KBM-7 (cell line): ENCODE measurements at places on chromosomes 2 and 18.

DNA sequence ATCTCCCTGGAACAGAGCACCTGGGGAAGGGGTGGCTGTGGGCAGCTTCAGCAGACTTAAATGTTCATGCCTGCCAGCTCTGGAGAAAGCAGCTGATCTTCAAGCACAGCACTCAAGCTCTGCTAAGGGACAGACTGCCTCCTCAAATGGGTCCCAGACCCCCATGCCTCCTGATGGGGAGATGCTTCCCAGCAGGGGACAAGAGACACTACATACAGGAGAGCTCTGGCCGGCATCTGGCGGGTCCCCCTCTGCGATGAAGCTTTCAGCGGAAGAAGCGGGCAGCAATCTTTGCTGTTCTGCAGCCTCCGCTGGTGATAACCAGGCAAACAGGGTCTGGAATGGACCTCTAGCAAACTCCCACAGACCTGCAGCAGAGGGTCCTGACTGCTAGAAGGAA is 294.8 kb downstream of the RND3 start:
- no peak for DNase-seq

GRCh38 chr18:79434607-79435401 is 39.1 kb downstream of the NFATC1 start:
- DNase-seq: no peak

GRCh38 chr2:196985511-196986183 is 59.1 kb upstream of the PGAP1 start:
- DNase-seq: no peak

GRCh38 chr18:3541549-3542386 is 91.8 kb downstream of the TGIF1 start:
- no peak for DNase-seq

DNA sequence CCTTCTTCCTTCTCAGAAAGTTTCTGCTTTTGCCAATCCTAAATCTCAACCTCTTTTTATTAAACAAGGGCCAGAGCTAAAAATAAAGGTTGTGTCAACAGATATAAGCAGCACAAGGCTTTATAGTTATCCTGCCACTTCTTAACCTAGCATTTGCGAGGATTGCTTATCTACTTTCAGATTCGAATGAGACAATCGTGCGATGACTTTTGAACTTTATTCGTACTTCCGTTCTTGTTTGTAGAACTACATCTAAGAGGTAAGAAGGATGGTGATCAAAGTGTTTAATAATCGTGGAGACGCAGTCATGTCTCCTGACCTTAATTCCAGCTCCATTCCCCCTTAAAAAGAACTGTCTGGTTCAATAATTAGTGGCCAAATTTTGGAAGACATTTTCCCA is 578.6 kb downstream of the PIK3C3 start:
- DNase-seq: no peak

GRCh38 chr2:168089200-168089599 is 158.2 kb downstream of the STK39 start:
- no peak for DNase-seq

DNA sequence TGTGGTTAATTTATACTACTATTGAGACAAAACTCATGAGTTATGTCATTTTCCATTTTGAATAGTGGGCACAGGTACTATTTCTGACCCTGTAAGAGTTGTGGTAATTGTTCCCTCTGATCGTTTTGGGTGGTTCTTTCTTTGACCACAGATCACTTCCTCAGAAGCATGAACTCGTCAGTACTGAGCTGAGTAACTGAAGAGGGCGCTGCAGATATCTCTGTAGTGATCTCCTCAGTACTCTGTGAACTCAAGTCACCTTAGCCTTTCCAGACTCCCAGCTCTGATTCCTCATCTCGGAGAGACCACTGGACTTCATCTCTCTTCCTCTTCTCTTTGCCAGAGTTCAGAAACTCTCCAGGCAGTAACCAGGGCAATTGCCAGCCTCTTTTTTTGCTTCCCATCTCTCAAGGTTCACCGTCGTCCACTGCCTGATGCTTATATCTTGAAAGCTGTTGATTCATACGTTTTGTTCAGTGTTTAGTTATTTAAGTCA is 9.4 kb upstream of the IL1RL1 start:
- peak; percentile 81 for DNase-seq

DNA sequence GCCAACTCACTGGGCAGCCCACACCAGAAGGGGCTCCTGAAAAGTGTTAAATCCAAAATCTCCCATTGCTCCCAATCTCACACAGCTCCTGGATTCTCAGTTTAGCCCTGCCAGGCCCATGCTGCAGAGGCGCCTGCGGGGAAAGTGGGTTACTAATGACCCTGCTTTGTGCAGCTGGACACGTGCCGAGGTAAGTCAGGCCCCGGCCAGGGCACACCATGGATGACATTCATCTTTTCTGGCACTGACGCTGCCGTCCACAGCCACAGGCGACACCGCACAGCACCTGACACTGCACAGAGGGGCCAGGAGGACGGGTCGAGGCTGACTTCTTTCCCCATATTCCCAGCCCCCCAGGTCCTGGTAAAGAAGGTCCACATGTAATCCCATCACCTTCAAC is 193.5 kb downstream of the EIPR1 start:
- no peak for DNase-seq

GRCh38 chr2:109399066-109399465 is 214.7 kb downstream of the SEPTIN10 start:
- no peak for DNase-seq

DNA sequence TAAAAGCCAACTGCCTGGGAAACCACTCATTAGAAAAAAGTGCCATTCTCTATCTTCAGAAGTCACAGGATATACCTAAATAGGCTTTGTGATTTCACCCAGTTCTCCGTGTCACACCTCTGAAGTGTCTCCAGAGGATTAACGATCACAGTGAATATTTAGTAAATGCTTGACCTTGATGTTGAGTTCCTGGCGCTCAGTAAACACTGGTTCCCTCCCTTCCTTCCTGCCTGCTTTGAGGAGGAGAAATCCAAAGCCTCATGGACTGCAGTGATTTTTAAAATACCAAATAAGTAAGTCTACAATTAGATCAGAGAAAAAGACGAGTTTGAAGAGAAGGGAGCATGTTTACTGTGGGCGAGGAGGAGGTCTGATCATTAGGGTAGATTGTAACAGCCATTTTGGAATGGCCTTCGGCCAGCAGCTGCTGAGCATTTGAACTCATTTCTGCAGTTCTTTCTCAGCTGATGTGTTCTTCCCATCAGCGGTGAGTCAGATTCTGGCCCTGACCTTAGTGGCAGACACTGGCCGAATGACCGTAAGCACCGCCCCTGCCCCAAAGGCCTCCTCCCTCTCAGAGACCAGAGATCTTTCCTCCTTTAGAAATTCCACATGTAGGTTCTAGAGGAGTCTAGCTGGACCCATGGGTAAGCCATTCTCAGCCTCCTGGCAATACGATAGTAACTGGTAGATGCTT is 62.1 kb upstream of the SLC16A14 start:
- no peak for DNase-seq

GRCh38 chr2:27309651-27310050 is 1.4 kb upstream of the UCN start:
- DNase-seq: no peak

- peak; percentile 38 for DNase-seq
These were observed 67.5 kb downstream of the ZEB2 start for GRCh38 chr2:144452169-144452988.

GRCh38 chr18:77648411-77648810 is 398.8 kb downstream of the GALR1 start:
- no peak for DNase-seq

GRCh38 chr2:85741833-85742455 is 11.8 kb upstream of the ATOH8 start:
- DNase-seq: no peak

DNA sequence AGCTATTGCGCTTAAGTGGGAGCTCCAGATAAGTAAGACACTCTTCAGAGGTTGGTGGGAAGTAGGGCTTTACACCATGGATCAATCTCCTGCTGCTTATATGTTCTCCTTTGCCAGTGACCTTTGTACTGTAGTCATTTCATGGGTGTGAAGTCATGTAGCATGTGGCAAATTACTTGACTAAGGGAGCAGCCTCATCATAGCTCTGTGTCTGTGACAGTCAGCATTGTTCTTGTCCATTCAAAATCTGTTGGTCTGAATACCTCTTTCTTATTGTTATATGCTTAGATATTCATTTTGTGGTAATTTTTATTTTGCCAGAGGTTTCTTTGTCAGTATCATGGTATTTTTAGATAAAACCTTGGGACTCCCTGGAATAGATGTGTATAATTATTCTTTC is 18.2 kb downstream of the SLC4A1AP start:
- DNase-seq: no peak

GRCh38 chr18:33750366-33750765 is 172.3 kb downstream of the ASXL3 start:
- no peak for DNase-seq

- no peak for DNase-seq
These were observed 828.2 kb downstream of the RNF144A start for GRCh38 chr2:7745369-7745768.

DNA sequence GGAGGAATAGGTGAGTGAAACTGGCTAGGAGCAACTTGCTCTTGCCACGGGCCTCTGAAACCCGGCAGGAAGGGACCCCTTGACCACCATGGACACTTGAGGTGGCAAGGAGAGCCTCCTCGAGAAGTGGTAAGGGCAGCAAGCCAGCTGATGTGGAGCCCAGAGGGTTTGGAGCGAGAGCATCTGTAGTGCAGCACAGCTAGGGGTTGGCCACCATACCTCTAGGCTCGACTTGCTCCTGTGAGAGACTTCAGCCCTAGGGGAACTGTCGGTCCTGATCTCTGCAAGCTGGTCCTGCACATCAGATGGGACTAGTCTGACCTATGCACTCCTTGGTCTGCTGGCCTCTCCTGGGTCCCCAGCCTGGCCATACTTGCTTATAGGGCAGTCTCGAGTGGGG is 158.4 kb downstream of the CCDC178 start:
- DNase-seq: no peak

GRCh38 chr2:23055251-23055650 is 329.7 kb upstream of the KLHL29 start:
- DNase-seq: no peak

DNA sequence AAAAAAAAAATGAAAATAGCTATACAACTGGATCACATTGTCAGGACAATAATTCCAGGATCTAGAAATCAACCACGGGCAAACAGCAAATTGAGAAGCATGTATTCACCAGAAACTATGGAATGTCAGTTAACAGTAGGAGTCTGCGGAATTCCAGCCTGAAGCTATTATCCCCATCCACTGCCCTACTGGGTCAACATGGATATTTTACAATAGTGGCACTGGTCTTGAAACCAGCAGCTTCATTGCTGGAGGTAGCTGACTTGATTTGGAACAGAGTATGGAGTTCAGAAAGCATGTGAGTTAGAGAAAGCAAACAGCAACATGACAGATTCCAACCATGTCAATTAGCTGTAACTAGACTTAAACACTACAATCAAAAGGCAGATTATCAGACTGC is 55.7 kb upstream of the PDE1A start:
- DNase-seq: no peak

DNA sequence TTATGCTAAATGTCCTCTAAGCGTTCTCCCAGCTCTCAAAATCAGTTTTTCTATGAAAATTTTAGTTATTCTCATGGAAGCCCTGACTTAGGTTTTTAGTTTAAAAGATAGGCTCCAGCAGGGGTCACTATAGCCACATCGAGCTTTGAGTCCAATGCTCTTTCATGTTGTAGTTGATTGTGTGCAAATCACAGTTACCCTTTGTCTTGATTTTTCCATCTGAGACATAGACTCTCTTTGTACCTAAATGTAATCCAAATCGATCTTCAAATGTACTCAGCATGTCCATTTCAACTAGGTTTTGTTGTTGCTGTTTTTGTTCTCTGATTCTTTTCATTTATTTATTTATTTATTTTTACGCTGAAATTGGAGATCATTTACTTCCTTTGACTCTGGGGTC is 26.4 kb upstream of the MSTN start:
- peak; percentile 70 for DNase-seq

- no peak for DNase-seq
These were observed 114.8 kb downstream of the ACAA2 start for GRCh38 chr18:49698525-49699025.

DNA sequence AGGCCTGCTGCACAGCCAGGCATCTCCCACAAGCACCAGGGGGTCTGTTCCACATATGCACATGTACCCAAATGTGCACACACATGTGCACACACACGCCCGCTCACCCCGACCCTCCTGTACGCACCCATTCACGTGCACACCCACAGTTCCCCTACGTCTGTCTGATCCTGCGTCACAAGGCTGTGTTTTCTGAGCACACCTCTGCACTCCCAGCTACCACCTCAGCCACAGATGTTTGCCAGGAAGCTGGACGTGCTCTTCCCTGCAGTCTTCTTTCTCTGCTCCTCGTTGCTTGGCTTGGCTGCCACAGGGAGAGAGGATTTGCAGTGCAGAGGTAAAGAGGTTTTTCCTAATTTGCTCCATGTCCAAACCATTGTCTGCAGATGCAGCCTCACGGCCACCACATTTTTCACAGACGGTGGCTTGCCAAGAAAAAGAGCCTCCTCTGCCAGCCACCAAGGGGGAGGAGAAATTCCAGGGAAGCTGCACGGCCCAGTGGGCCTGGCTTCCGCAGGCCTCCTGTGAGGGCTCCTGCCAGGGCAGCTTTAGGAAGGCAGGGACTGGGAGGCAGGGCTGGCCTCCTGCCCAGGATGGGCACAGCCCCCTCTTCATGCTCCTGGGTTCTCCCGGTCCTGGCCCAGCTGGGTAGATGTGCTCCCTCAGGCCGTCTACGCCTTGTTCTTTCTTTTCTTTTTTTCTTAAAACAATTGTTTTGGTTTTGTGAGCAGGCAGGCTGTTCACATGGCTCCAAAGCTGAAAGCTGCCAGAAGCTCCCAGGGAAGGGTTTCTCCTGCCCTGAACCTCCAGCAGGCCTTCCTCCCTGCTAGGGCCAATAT is 29.3 kb upstream of the HS6ST1 start:
- DNase-seq: no peak

GRCh38 chr2:176637486-176638166 is 368.4 kb downstream of the MTX2 start:
- DNase-seq: no peak

- DNase-seq: no peak
These were observed 130.9 kb upstream of the CAVIN2 start for GRCh38 chr2:191977754-191978153.

- DNase-seq: no peak
These were observed 396.4 kb upstream of the LRRTM1 start for GRCh38 chr2:80700961-80701360.

DNA sequence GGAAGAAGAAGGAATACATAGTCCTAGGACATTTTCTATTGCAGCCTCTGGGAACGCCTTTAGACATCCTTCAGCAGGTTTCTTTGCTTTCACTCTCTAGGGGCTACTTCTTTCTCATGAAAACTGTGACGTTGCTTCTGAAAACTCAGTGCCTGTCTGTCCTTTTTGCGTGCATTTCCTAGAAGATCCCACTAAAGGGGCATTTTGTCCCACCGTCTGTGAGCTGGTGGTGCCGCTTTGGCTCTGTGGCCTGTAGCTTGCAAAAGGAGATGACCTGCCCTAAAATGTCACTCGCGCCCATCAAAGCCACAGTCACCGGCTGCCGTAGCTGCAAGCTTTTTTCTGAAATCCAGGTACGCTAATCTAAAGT is 579 bp downstream of the STAT4 start:
- no peak for DNase-seq

- no peak for DNase-seq
These were observed 782 bp downstream of the FAM228B start for GRCh38 chr2:24123922-24124580.

- no peak for DNase-seq
These were observed 87.8 kb downstream of the HDAC4 start for GRCh38 chr2:239312741-239313667.

GRCh38 chr2:218805627-218806026 is 23.7 kb downstream of the CYP27A1 start:
- peak; percentile 14 for DNase-seq
